ENCODE measurements at places on chromosomes 2 and 18.

GRCh38 chr2:200034816-200035215 is 79.4 kb downstream of the MAIP1 start:
- no peak for DNase-seq

- DNase-seq = no peak
Measured at GRCh38 chr2:66418381-66418780, 16.5 kb upstream of the MEIS1 start.

- DNase-seq = no peak
Measured at GRCh38 chr18:9204659-9205058, 68.1 kb downstream of the ANKRD12 start.

GRCh38 chr2:95032341-95032740 is 6.8 kb downstream of the MAL start:
- no peak for DNase-seq

- no peak for DNase-seq
Measured at GRCh38 chr18:43879415-43879814, 602.1 kb upstream of the SYT4 start.

DNA sequence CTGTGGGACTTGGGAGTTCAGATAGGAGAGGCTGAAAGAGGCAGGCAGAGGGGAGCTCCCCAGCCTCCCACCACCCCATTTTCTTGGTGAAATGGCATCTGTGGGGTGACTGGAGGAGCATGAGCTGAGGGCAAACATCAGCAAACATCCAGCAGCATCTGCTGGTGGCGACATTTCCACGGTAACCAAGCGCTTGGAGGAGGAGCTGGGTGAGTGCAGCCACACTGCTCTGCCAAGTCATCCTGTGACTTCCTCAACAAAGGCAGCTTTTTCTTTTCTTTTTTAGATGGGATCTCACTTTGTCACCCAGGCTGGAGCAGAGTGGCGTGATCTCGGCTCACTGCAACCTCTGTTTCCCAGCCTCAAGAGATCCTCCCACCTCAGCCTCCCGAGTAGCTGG is 5.6 kb downstream of the TXNL4A start:
- DNase-seq = no peak

DNA sequence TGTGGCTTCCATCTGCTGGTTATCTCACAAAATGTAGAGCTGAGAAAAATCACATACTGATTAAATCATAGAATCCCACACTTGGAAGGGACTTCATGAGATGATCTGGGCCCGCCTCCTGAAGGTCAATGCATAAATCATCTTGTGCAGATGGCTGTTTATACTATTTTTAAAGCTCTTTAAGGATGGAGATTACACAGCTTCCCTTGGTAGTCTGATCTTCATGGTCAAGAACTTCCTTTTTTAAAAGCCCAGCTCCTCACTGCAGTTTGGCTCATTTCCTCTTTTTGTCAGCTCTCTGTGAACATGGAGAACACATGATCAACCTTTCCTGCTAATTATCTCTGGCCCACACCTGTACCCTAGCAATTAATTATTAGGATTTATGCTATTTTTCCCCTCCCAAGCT is 25.9 kb downstream of the GCG start:
- no peak for DNase-seq

- no peak for DNase-seq
Measured at GRCh38 chr2:212646698-212647366, 108.2 kb upstream of the ERBB4 start.

DNA sequence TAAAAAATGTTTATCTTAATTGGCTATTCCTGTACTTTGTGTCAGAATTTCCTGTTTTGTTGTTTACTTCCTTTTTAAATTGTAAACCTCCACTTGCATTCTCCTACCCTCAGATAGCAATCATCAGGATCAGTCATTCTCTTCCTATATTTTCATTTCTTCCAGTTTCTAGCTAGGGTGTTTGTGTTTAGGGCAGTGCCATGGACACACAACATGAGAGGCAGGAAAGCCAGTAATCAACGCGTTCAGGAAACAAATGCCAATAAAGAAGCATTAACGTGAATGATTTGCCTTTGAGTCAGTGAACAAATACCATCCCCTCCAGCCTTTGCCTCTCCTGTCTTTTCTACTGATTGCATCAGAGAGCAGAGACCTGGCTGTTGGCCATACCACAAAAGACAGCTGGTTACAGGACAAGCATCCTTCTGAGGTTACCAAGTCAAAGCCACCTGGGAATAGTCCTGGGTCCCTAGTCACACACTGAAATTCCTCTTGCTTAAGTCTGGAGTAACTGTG is 56.7 kb upstream of the FHL2 start:
- DNase-seq = no peak

- no peak for DNase-seq
Measured at GRCh38 chr2:131641414-131642206, 113.9 kb downstream of the CCDC74A start.

GRCh38 chr18:39839782-39840181 is 2115.3 kb upstream of the PIK3C3 start:
- no peak for DNase-seq

DNA sequence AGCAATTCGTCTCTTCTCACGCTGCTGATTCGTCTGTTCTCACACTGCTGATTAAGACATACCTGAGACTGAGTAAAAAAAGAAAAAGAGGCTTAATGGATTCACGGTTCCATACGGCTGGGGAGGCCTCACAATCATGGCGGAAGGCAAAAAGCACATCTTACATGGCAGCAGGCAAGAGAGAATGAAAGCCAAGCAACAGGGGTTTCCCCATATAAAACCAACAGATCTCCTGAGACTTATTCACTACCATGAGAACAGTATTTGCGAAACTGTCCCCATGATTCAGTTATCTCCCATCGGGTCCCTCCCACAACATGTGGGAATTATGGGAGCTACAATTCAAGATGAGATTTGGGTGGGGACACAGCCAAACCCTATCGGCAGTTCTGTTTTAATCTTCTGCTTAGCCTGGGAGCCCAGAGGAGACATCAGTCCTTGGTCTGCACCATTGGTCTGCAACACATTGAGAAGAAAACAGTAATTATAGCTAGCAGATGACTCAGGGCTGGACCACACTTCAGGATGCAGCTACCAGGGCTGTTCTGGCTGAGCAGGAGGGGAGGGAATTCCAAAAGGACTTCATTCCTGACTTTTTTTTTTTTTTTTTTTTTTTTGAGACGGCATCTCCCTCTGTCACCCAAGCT is 69.4 kb downstream of the CABLES1 start:
- no peak for DNase-seq

GRCh38 chr2:19360966-19361321 is 2.5 kb upstream of the OSR1 start:
- DNase-seq = no peak

- DNase-seq = no peak
Measured at GRCh38 chr2:101204400-101205115, 48.1 kb upstream of the CNOT11 start.

DNA sequence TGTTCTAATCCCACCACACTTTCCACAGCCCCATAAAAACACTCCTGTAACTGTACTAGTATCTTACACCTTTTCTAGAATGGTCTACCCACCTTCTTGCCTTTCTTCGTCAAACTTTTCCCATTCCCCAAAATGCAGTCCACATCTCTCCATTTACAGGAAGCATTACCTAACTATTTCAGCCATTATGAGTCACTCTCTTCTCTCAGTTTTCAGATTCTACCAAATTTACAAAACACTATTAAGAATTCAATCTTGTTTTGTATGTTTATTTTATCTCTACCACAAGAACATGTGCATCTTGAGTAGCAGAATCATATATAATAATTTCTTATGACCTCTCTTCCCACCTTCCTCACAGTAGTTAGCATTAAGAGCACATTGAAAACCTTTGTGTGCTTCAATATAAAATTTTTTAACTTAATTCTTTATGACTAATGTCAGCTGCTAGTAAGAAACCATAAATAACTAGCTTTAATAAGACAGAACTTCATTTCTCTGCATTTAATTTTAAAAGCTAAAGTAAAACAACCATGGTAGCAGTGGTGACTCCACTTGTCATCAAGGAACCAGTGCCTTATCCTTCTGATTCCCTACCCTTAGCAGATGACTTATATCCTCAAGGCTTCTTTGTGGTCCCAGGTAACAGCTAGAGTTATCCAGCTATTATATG is 56.6 kb upstream of the MAP2 start:
- no peak for DNase-seq

DNA sequence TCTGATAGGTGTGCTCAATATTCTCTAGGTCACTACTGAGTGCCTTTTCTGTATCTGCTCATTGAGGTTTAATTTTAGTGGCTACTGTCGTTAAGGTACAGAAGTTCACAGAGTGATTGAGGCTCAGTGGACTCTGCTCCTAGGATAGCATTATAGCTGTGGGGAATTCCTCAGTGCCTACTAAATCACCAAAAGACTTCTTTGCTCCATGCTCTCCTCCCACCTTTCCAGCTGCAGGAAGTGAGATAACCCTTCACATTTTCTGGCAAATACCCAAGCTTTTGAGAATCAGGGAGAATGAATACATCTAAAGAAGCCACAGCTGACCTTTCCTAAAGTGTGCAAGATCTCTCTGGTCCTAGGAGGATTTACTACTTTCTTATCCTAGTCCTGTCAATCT is 95.2 kb upstream of the FSIP2 start:
- DNase-seq = no peak

DNA sequence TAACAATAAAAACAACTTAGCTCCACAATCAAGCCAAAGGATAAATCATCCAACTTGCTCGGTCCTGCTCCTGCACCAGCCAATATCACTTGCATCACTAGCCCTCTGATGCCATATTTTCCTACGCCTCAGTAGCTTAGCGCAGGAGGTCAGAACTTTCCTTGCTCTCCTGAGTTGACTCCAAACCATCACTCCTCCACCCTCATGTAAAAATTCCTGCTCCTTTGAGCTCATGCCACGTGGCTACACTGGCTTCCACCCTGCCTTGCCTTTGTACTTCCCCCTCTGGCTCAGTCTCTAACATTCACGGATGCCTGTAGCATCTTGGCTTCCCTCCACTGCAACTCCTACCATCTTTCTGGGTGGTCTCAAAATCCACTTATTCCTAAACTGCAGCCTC is 25.2 kb downstream of the AAK1 start:
- no peak for DNase-seq

DNA sequence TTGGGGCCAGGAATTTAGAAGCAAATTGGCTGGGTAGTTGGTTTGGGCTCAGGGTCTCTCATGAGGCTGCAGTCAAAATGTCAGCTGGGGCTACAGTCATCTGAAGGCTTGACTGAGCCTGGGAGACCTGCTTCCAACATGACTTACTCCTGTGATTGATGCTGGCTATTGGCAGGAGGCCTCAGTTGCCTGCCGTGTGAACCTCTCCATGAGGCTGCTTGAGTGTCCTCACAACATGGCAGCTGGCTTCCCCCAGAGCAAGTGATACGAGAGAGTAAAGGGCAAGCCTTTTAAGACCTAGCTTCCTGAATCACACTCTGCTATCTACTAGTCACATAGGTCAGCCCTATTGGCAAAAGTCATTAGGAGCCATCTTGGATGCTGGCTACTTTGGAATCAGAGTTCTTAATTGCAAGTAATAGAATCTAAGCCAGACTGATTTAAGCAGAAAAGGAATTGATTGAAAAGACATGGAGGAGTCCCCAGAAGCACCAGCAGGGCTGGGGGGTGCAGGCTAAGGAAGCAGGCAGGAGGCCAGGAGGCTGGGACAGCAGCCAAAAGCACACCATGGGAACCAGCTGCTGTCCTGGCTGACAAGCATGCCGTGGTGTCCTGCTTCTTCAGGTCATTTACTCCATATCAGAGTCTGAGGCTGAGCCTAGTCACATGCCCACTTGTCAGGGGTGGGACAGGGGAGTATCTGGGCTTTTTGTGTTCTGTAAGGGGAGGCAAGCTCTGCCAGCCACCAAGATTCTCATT is 7.8 kb upstream of the GIGYF2 start:
- DNase-seq = peak; percentile 60

DNA sequence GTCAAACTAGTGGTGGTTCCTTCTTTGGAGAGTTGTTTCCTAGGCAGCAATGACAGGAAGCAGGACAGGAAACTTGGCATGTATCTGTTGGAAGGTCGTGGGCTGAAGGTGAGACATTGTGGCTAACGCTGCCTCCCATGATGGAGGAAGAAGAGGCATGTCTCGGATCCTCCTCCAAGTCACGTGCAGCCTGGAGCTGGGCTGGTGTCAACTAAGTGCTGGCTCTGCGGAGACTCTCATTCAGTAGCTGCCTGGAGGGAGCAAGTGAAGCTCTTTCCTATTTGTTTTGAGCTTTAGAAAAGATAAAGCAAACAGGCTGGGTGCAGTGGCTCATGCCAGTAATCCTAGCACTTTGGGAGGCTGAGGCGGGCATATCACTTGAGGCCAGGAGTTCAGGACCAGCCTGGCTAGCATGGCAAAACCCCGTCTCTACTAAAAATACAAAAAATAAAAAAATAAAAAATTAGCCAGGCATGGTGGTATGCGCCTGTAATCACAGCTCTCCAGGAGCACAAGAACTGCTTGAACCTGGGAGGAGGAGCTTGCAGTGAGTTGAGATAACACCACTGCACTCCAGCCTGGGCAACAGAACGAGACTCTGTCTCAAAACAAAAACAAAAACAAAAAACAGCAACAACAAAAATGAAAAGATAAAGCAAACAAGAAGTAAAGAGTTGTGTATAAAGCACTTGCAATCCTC is 28.2 kb upstream of the INO80C start:
- no peak for DNase-seq

GRCh38 chr2:37283207-37283606 is 41.4 kb downstream of the PRKD3 start:
- no peak for DNase-seq

- no peak for DNase-seq
Measured at GRCh38 chr2:127308586-127309138, 14.7 kb upstream of the ERCC3 start.

DNA sequence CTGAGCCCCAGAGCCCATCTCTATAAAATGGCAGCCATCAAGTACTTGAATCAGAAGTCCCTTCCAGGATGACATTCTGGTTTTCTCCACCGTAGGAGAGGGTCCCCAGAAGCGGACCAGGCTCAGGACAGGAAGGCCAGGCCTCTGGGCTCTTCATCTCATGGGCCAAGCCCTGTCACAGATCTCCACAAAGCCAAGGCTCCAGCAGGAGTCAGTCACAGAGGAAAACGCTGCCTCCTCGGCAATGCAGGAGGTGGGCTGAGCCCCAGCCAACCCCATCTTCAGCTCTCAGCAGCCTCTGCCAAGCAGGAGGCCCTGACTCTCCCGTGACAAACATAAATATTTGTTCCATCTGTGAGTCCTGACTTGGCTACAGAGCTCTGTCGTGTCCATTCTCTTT is 39.4 kb upstream of the GPAT2 start:
- peak; percentile 54 for DNase-seq

- DNase-seq = no peak
Measured at GRCh38 chr2:223841436-223842190, 4.2 kb upstream of the AP1S3 start.

DNA sequence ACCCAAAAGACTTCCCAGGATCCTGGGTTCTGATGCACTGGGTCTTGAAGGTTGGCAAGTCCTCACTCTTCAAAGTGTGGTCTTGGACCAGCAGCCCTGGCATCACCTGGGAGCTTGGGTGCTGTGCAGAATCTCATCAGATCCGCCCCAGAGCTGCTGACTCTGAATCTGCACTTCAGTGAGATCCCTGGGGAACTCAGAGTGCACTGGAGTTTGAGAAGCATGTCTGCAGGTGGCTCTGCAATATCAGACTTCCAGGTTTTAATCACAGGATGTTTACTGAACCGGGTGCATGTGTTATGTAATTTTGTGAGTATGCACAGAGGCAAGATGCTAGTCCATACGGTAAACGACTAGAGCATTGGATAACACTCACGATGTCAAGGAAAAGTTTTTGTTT is 58.0 kb upstream of the BOD1L2 start:
- no peak for DNase-seq

- no peak for DNase-seq
Measured at GRCh38 chr2:139556789-139557188, 776.6 kb upstream of the NXPH2 start.

- no peak for DNase-seq
Measured at GRCh38 chr2:219118504-219118903, 42.1 kb downstream of the NHEJ1 start.

Data from upper lobe of right lung (tissue), 1 donor.